ENCODE measurements at places on chromosomes 1 and 21.

DNA sequence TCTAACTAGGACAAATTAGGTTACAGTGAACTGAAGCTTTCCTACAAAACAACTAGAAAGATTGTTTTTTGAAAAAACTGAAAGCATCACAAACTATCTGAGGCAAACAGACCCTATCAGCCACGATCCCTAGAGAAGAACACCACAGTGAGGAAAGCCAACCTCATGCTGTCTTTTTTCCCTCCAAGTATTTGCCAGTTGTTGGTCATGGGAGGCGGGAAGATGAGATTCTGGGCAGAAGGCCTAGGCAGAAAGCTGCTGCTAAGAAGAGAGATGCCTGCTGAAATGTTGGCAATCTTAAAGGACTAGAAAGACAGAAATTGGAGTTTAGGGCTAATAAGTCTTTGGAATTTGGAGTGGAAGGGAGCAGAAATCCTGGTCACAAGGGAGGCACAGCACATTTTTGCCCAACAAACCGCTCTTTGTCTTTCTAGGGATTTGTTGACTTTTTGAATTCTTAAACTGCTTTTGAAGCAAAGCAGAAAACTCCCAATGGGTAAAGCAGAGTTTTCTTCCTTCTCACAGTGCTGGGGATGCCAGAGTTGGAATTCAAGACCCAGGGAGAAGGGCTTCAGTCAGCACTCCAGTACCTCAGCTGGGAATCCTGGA, 83.9 kb downstream of the MT1HL1 start:
- no peak for DNase-seq

DNA sequence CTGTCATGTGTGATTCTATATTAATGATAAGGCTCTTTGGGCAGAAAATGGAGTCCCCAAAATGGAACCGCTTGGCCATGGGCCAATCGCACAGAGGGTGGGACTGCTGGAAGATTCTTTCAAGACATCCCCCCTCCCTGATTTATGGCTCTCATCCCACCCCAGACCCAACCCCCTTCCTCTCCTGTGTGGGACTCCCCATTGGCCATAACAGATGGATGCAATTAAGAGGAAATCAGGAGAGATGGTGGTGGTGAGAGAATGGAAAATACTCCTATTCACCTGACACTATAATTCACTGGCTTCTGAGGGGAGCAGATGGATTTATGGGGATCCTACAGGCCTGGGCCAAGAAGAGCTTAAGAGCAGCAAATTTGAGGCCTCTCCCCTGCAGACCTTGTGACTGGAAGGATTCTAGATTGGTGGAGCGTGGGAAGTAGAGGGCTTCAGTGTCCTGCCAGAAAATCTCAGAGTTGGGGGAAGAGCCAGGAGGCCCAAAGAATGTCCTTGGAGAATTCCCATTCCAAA, 1.7 kb downstream of the IGFN1 start:
- DNase-seq, result no peak

DNA sequence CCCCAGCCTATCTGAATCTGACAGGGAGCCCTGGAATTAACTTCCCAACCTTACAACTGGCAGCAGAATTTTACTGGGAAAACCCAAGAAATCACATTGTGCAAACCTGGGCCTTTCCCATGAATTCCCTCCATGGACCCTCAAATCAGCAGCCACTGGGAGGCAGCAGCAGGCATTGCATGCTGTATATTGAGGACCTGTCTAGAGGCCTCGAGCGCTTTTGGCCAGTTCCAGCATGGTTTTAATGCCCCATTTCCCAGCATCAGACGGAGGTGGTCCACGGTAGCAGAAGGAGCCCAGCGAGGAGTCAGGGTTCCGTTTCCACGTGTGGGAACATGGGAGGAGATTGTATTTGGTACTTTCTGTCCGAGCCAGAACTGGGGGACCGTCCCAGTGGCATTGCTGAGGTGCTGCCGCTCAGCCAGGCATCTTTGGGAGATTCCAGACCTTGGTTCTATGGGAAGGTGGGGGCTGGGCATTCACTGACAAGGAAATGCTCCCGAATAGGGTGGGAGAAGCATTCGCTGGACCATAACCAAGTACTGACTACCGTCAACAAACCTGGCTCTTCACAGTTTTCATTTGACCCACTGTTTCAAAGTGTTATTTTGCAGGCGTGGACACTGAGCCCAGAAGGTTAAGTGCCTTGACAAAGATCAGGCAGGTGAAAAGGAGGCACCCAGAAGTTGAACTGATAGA, 15.9 kb downstream of the BMP8A start:
- DNase-seq, result no peak

- DNase-seq, result no peak
These were observed 2.7 kb downstream of the HTR1D start for GRCh38 chr1:23214640-23215039.

- no peak for DNase-seq
These were observed 202.4 kb downstream of the HMCN1 start for GRCh38 chr1:185936641-185937040.

DNA sequence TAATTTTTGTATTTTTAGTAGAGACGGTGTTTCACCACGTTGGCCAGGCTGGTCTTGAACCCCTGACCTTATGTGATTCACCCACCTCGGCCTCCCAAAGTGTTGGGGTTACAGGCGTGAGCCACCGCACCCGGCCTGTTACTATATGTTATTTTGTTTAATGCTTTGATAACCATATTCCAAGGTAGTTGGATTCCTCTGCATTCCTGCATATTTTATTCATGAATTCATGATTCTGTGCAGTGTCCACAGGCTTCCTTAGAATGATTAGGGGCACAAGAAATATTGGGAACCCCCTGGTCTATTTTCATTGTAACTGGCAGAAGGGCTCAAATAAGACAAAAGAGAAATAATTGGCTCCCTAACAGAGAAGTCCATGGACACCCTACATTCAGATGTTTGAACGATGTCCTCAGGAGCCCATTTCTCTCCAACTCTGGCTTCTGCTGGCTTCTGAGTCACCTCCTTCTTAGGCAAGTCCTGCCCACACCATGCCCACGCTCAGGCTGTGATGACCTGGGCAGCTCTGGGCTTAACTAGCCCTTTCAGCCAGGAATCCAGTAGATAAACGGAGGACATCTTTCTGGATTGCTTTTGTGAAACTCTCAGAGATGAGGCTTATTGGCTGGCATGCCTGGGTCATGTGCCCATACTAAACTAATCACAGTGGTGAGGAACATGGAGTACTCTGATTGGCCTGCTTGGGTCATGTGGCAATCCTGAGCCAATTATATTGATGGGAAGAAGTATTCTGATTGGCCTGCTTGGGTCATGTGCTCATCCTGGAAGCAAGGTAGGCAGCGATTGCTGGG, 32.6 kb downstream of the TNFRSF8 start:
- DNase-seq, result no peak

DNA sequence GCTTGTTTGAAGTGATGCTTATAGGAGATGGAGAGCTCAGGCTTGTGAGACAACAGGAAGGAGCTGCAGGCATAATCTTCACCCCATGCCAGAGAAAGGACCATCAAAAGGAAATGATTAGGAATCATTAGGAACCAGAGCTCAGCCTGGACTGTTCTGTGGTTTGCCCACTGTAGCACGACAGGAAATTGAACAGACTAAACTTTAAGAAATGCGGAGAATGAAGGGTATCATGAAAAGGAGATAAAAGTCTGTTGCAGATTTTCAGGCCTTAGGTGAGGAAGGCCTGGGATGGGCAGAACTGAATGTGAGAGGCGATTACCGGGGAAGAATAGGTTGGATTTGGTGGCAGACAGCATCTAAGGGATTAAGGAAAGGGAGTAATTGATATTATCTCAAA, 292.0 kb upstream of the PLXNA2 start:
- no peak for DNase-seq

DNA sequence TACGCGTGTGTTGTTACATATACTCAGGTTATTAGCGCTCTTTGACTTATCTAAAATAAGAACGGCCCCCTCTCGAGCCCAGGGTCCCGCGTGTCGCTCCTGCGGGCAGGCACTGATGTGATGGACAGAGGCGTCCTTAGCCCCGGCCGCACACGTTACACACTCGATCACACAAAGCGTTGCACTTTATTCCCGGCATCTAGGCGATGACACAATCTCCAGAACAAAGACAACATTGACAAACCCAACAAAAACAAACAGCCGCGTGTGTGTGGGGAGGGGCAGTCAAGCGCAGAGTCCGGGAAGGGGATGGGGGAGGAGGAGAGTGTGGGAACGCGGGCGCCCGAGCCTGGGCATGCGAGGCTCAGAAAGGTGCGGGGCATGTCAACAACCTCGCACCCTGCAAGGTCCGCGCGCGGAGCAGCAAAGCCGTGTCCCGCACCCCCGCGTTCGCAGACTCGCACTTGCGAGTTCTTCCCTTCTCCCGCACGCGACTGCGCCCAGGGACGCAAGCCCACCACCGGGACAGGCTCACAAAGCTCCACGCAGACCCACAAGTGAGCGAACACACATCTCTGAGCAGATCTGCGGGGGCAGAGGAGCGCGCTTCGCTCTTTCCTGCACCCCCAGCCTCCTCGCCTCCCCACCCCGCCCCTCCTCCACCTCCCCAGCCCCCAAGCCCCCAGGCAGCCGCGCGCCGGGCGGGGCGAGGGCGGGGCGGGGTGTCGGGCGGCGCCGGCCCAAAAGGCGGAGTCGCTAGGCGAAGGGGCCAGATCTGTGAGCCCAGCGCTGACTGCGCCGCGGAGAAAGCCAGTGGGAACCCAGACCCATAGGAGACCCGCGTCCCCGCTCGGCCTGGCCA, at the start of gene EFNA1:
EFNA1 (plus strand) TSS at position 772 of the 862 bp plus-strand sequence. CDS start 102 bp downstream, outside the sequence.
- DNase-seq, result no peak

- no peak for DNase-seq
These were observed 41.9 kb downstream of the LPGAT1 start for GRCh38 chr1:211788626-211789025.

GRCh38 chr1:71610476-71610875, 529.6 kb upstream of the ZRANB2 start:
- no peak for DNase-seq

GRCh38 chr1:2539312-2539907, 9.3 kb upstream of the HES5 start:
- no peak for DNase-seq

DNA sequence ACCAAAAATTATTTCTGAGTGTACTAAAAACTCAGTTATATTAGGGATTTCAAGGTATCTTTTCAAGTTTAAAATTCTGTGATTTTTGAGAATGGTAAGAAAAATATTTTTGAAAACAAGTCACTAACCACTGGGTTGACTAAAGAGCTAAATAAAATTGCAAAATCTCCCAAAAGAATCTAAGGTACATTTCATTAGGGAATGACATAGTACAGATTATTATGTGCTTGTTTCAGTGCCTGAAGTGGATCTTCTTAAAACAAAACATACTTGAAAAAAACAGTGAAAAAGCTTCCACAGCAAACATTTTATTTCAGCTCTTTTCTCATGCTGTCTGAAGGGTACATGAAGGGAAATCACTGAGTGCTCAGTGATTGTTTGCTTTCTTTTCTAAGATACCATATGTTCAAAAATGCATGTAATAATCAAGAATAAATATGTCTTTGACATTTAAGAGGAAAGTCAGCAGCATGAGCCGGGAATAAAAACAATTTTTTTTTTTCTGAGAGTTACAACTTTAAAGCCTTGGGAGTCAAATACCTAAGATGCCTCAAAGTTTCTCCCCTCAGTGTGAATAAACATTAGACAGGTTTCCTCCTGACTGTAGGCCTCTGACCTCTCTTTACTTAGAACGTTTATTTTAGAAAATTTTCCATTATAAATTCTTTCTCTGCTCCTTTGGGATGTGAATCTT, 200.7 kb downstream of the KCNT2 start:
- DNase-seq, result no peak

GRCh38 chr1:171984850-171985485, 143.7 kb downstream of the DNM3 start:
- DNase-seq, result no peak

DNA sequence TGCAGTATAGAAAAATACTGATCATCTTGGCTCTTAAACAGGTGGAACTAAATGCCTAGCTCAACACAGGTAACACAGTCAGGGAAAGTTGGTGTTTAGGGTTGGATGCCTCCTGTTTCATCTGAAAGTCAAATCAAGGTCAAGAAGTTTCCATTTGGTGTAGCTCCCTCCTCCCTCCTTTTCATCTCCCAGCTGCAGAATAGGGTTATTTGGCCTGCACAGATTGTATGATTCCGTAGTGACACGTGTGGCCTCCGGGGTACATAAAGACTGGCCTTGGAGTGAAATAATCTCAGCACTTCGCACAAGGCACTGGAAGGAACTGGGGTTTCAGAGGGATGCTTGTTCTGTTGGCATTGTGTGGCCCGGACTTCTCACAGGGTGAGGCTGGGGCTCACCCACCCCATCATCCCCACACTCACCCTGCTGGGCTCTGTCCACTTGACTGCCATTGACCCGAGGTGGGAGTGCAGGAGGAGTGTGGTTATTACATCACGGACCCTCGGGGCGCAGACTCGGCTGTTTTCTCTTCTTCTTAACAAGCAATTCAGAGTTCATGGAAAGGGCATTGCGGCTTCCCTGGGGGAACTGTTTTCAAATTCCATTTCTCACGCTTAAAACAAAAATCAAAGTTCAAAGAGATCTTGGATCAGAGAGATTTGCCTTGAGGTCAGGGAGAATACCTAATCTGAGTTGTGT, 18.4 kb downstream of the IGSF5 start:
- no peak for DNase-seq

DNA sequence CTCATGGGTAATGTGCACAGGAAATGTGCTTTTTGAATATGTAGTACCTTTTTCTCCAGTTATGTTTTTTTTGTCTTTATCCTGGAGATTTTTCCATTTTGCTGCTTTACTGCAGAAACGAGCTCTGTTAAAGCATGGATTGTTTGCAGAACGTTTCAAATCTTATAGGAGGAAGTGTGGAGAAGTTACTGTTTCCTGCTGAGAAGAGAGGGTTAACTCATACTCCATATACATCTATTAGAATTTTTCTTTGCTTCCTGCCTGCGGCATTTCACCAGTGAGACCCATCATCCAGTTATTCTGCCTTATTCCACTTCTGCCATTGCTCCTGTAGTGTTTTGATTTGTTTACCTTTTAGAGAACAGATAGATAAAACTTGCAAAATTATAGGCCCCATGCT, 2.0 kb downstream of the RPRD2 start:
- DNase-seq, result no peak

DNA sequence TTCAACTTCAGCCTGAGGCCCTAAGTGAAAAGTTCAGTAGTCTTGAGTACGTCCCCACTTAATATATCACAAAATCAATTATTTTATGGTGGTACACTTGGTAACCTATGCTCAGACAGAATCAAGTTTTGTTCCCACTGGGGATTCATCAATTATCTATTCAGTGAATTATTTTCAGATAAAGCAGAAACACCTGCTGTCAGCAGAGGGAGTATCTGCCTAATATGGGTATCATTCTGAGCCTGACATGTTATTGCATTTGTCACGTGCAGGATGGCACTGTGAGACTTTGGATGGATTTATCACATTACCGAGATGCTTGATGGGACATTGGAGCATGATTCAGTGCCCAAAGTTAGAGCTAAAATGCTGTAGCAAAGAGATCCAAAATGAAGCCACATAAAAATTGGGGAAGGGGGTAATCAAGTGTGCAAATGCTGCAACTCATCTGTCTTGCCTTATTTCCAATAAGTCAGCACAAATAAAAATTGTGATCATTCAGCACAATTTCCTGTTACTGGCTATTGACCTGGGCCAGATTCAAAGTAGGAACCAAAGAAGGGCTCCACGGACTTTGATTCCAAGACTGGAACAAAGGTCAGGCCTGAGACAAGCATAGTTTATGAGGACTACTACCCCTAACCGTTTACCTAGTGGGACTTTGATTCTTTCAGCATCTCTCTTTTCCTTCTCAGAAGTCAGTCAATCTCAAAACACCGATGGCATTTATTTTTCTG, 657.6 kb downstream of the LMO4 start:
- DNase-seq, result no peak
